Activated CD4-positive, alpha-beta T cell treated with anti-CD3 and anti-CD28 coated beads, Interleukin-2, Interleukin-6, amounts not matched to agents 100 ng/mL and 50 ng/mL, durations not matched to agents 16 hours and 8 hours (primary cell): ENCODE measurements at places on chromosomes 4 and X.

GRCh38 chrX:37686369-37686995 lies 891 bp downstream of the XK start:
- no peak for DNase-seq

DNA sequence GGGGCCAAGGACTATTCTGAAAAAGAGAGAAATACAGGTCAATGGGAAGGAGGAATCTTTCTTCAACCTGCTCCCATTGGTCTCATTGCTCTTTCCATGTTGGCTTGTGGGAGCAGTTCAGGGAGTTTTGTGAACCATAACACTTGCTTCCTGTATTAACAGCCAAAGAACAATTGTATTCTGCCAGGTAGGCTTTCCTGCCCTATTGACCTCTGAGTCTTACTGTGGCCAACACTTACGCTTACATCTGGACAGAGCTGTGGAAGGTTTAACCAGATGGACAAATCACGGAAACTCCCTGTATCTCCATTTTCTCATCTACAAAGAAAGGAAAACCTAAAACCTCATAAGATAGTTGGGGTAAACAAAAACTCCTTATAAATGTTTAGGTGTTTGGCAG lies 30.7 kb downstream of the MID1IP1 start:
- DNase-seq: no peak

DNA sequence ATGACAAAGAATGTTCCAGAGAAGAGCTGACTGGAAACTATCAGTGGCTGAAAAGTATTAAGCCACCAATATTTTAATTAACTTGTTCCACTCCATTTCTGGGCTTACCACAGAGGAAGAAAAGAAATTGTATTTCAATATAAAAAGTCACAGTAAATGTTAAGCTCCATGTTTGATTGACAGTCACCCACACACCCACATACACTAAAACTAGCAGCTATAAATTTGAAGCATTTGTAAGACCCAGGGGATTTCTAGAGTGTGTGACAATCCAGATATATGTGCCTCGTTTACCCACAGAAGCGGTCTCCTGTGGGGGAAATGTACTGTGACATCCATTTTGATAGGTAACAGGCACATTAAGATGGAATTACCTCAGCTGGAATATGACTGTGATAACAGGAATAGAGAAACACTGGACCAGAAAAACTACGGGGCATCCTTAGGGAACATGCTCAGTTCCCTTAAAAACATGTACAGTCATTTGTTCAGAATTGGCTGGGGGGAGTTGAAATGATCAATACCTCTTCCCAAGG lies 39.0 kb upstream of the RASGEF1B start:
- DNase-seq: no peak

DNA sequence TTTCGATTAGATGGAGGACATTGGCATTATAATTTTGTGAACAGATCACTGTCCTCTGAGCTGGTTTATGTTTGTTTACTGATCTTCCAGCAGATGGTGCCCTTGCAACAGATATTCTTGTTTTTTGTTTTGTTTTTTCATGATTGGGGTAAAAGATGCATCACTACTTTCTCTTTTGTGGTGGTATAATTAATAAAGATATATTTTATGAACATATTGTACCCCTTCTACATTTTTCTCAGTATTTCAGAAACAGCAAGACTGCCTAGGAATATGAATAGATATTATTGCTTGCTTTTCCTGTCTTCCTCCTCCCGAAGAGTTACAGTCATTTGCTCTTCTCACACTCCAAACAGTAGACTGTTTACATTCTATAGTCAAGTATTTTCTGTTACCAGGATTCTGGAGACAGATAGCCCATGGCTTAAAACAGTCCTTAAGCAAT lies 905.2 kb downstream of the TRAM1L1 start:
- DNase-seq: no peak

GRCh38 chr4:126086041-126086440 lies 771.3 kb downstream of the FAT4 start:
- no peak for DNase-seq

- no peak for DNase-seq
Measured at GRCh38 chr4:105634402-105635080, 73.9 kb downstream of the INTS12 start.

DNA sequence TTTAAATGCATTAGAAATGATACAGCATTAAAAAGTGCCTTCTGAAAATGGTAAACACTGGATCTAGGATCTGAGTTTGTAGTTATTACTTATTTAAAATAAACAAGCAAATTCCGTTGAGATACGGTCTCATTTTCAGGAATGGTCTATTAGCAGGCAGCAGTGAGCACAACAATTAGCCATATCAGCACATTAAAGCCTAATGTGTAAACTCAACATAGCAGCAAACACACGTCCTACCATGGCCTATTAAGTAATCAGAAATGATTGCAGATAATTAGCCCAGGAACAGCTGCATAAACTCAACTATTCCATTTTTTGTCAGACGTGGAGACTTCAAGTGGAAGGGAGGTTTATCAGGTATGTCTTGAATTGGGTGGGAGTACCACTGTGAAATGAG lies 61.8 kb downstream of the NEIL3 start:
- no peak for DNase-seq

DNA sequence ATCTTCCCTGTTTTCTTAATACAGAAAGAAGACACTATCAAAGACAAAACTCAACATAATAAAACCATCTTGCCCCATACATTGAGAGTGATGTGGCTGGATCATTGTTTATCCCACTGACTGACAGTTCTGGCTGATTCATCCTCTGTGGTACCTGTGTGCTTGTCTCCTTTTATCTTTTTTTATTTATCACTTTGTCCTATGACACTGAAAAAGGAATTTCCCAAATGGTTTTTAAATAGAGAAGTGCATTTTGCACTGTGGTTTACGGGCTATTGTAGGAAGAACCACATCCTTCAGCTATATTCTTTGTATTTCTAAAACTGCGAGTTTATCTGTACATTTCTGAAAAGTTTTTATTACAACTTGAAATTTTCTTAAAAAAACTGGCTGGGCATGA lies 15.0 kb downstream of the TTC29 start:
- no peak for DNase-seq
